ENCODE measurements at places on chromosomes 2 and 18.
A peak's percentile ranks its signal among the peaks of the same experiment; 100 is the strongest.

DNA sequence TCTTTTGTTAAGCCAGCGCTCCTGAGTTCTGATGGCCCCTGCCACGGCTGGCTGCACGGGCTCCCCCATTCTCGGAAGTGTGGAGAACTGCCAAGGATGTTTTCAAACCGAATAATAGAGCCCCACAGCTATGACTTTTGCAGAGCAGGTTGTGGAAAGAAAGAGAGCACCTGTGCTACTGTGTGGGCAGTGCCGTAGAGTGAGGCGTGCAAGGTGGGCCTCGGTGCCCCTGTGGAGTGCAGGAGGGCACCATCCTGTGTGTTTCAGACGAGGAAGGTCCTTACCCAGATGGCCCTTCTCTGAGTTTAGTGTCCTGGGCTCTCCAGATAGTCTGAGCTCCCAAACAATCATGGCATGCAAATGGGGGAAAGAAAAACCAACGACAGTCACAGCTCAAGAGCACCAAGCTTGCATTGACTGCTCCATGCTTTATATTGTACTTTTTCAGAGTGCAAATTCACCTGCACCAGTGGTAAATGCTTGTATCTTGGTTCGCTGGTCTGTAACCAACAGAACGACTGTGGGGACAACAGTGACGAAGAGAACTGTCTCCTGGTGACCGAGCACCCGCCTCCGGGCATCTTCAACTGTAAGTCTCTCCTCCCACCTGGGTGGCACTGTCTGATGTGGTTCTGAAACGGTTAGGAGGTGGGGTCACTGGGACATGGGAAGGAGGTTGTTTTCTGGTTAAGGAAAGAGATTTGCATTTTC lies 219.4 kb downstream of the LDLRAD4 start:
- no peak for DNase-seq

DNA sequence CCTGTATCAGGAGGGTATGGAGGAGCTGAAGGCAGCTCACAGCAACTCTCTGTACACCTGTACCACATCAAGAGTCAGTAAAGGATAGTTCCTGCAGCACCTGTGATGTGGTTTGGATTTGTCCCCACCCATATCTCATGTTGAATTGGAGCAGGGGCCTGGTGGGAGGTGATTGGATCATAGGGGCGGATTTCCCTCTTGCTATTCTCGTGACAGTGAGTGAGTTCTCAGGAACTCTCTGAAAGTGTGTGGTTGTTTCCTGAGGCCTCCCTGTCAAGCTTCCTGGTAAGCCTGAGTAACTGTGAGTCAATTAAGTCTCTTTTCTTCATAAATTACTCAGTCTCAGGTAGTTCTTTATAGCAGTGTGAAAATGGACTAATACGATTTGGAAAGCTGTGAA lies 28.9 kb downstream of the OSBPL1A start:
- no peak for DNase-seq

DNA sequence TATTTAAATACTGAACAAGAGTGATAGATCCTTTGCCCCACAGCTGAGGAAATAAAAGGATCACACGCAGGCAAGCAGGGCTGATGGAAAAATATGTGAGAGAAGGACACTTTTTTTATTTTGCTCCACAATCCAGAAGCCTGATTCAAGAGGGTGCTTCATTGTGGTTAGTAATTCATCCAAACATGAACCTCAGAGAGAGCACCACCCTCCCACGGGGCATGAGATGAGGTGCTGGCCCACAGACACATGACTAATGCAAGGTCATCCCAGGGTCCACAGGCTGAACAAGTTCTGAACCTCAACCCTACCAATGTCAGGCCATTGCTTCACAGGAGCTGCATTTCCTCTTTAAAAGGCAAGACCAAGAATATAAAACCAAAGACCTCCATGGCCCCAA lies 239.6 kb downstream of the MREG start:
- DNase-seq = no peak

DNA sequence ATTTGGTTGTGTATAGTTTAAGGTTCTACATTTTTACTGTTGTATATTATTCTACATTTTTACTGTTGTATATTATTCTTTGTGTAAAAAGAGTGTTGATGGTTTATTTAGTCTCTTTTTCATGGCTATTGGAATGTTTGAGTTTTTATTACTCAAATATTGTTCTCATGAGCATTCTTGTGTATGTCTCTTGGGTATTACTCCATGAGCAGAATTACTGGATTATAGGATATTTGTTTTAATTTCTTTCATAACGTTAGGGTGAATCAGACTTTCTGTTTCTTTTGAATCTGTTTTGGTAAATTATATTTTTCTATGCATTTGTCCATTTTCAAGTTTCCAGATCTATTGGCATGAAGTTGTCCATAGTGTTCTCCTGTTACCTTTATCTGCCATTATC lies 111.6 kb downstream of the DYNAP start:
- DNase-seq = no peak

DNA sequence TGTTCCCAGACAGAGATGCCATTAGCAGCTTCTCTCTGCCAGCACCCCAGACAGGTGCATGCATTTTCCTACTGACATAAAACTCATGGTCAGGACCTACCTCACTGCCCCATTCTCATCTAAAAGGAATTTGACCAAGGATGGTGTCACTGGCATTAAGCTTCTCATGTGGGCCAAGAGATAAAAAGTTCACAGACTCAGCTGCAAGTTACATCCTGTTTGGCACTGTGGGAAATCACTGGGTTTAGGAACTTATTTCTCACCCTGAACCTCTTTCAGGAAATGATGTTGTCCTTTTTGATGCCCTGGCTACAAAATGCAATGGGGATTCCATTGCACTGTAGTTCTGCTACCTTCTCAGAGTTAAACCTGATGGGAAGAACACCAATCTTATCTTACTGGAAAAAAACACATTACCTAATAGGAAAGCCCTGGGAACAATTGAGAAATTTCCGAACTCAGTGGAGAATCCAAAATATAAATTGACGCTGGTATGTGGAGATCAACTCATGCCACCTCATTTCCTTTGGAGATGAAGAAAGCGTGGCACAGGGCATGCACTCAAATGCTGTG lies 252.1 kb upstream of the COPS8 start:
- DNase-seq = peak; percentile 50

DNA sequence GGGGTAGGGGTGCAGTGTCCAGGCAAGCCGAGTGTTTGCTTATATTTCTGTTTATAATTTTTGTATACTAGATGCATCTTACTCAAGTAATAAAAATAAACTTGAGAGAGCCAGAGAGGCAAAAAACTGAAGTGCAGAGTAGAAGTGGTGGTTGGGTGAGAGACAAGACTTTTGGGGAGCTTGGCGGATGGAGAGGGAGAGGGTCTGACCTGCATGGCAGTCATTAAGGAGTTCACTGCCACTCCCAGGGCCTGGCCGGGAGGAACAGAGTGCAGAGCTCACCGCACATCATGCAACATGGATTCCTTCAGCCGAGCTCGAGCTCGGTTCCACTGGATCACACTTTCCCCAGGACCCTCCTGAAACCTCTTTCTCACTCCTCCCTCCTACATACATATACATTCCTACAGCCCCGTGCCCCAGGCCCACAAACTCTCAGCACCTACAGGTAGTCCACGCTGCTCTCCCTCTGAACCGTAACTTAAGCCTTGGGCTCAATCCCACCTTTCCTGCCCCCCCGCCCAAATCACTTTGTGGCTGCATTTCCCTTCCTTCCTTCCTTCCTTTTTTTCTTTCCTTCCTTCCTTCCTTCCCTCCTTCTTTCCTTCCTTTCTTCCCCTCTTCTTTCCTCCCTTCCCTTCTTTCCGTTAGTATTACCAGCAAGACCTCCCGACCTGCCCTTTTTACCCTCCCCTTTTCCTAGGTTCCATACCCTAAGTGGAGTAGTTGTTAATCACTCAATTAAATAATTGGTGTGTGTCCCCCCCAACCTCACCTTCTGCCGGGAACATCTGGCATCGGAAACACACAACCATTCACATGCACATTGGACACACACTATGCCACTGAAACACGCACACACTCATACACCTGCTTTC lies 37.1 kb upstream of the ATP6V1B1 start:
- no peak for DNase-seq

- no peak for DNase-seq
These were observed 79.9 kb downstream of the HNRNPLL start for GRCh38 chr2:38522754-38523349.

DNA sequence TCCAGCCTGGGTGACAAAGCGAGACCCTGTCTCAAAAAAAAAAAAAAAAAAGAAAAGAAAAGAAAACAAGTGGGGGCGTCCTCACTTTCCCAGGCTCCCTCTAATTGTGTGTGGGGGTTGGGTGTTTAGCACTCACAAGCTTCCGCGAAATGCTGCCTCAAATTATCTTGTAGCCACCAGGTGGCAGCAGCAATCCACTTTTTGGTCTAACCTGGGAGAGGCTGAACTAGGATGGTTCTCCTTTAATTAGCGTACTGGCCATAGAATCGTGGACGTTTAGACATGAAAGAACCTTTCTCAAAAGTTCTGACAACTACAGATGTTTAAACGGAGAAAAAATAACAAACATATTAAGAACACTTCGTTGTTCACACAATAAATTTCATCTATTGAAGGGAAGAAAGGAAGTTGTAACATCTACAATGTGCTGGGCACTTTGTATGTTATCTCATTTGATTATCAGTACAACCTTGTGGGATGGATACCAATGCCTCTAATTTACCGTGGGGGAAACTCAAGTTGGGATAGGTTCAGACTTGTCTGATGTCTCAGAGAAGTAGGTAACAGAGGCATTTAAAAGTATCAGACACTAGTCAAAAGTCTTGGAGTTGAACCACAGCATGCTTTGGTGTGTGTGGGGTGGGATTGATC lies 122.7 kb upstream of the NABP1 start:
- peak; percentile 29 for DNase-seq

DNA sequence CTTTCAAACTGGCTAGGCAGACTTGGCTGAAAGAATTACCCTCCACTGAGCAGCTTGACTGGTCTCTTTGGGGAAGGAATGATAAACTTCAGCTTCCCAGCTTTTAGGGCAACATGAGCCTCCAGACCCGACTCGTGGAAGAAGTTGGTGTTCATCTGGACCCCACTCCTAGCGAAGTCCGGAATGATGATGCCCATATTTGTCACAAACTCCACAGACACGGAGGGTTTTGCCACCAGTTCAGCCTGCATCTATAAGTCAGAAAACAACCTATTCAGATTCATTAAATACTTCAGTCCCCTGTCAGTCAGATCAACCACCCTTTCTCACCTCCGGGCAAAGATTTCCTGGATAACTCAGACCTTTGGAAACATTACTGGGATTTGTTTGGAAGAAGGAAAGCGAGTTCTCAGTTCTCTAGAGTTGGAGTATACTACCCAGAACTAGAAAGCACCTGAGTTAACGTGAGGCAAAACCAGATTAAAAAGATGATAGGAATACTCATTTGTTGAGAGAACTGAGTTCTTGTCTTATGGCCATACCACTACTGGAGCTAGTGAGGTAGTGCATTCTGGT lies 21.0 kb downstream of the APOB start:
- DNase-seq = no peak

DNA sequence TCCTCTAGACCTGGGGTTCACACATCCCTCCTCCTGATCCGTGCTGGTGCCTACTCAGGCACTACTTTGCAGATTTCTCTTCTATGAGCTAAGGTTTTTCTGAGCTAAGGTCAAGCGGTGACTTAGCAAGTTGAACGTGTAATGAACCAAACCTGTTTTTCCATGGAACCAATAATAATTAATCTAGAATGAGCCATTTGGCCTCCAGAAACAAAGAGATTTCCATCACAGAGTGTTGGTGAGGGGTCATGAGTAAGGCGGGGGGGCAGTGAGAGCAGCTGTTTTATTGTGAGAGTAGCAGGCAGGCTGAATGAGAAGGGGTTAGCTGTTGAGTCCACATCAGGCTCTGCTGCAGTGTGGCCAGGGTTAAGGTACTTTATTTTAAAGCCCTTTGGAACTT lies 112.0 kb upstream of the FOSL2 start:
- DNase-seq = peak; percentile 99

- peak; percentile 9 for DNase-seq
These were observed 23.9 kb downstream of the CTLA4 start for GRCh38 chr2:203891474-203891873.

DNA sequence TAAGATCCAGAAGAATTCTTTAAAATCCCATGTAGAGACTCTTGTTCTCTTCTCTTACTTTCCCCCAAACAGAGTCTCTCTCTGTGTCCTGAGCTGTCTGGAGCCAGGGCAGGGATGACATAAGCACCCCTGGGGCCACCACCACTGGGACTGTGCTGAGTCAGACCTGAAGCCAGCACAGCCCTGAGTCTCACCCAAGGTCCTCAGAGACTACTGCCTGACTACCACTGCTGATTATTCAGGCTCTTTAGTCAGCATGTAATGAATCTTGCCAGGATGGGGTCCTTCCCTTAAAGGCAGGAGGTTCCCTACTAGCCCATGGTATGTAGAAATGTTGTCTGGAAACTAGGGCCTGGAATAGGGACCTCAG lies 34.9 kb upstream of the DYNC1I2 start:
- no peak for DNase-seq

GRCh38 chr2:231910771-231911170 lies 15.4 kb downstream of the NPPC start:
- no peak for DNase-seq

- DNase-seq = no peak
These were observed 131.3 kb downstream of the CCBE1 start for GRCh38 chr18:59565957-59566356.

GRCh38 chr2:232551250-232551638 lies 755 bp downstream of the EIF4E2 start:
- DNase-seq = no peak

- peak; percentile 84 for DNase-seq
These were observed 29.0 kb downstream of the SESTD1 start for GRCh38 chr2:179235463-179236108.

GRCh38 chr2:48328942-48329723 lies 200.8 kb upstream of the STON1 start:
- DNase-seq = no peak

- no peak for DNase-seq
These were observed 314.8 kb downstream of the TSN start for GRCh38 chr2:122070241-122070731.

All from epithelial cell of proximal tubule (primary cell).